Suprapubic skin (tissue), 4 donors: ENCODE measurements at places on chromosomes 1 and 21.

- DNase-seq: peak; percentile 56
These were observed 2.6 kb upstream of the MYOG start for GRCh38 chr1:203088441-203088840.

- no peak for DNase-seq
These were observed at the start of gene DNMT3L for GRCh38 chr21:44261675-44262295. Gene DNMT3L, minus strand, starts transcription at chr21:44261897. Its CDS starts 638 bp downstream, at chr21:44261259.

DNA sequence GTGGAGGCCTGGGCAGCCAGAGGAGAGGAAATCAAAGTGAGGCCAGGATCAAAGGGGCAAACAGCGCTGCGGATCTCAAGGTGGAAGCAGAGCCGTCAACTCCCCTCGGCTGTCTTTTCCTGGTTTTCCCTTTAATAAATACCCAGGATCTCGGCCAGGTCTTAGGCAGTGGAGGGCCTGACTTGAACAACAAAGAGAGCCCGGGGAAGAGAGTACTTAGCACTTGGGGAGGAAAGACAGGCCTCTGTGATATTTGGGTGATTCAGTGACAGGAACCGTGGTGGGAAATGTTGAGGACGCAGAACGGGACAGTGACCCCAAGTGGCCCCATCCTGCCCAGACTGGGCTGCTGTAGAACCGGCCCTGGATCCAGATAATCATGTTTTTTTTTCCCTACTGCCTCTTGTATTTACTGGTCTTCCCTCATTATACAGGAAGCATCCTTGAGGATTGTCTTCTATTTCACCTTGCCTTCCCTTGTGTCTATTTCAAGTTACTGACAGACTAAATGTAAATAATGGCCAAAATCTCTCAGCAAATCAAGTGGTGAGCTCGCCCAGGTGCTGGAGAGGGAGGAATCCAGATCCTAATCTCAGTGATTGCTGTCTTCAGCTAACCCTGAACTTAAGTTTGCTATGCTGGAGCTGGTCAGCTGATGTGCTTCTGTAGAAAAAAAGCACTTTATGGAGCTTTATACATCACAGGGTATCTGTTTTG is 2.8 kb upstream of the MIXL1 start:
- no peak for DNase-seq

- no peak for DNase-seq
These were observed 252 bp downstream of the SDC3 start for GRCh38 chr1:30908316-30908695.

DNA sequence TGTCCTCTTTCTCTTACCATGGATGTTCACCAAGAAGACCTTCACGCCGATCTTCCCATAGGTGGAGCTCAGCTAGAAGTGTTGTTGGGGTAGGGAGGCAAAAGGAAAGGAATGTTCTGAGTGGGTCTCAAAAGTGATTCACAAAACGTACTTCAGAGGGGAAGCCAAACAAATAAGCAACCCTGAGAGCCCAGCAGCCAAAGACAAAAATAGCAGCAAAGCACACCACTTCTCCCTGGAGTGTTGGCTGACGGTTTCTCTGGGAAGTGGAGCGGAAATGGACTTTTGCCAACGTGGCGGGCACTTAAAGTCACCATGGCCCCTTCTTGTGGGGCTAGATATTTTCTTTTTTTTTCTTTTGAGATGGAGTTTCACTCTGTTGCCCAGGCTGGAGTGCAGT is 23.1 kb downstream of the SLC26A9 start:
- DNase-seq: peak; percentile 29

DNA sequence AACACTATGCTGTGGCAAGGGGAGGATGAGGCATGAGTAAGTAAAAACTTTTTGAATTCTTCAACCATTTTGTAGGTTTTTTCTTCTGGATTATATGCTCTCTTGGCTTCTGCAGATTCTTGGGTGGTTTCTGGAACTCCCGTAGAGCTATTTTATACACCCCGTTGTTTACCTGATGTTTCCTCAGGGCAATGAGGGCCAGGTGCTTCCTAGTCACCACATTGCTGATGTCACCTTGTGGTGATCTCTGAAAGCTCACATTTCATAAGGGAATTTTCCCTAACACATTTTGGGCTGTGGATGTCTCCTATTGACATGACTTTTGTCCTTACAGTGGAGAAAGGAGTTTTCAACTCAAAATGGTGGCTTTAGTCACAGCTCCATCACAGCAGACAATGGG is 356.6 kb downstream of the PLA2G4A start:
- DNase-seq: no peak

- DNase-seq: no peak
These were observed 58.2 kb downstream of the WLS start for GRCh38 chr1:68173936-68174737.

GRCh38 chr1:204219971-204220616 is 6.3 kb upstream of the GOLT1A start:
- no peak for DNase-seq

- no peak for DNase-seq
These were observed 175.0 kb upstream of the COL11A1 start for GRCh38 chr1:103283371-103283770.

DNA sequence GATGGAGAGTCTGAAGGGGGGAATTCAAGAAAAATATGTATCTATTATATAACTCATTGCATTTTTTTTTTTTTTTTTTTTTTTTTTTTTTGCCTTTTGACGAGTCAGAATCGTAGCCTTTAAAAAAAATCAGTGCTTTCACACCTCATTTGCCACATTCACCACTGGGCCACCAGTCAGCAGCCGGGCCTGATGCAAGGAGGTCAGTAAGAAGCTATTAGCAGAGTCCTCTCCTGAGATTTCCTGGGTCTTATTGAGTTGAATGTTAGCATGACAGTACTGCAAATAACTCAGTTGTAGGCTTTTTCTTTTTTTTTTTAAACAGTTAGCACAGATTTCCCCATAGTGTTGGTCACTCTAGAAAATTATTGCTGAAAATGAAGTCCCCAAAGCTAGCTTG is 139.8 kb downstream of the SPATA17 start:
- DNase-seq: no peak

- DNase-seq: no peak
These were observed 66.1 kb downstream of the FASLG start for GRCh38 chr1:172724765-172725613.

GRCh38 chr1:160814856-160815255 is 18.9 kb downstream of the LY9 start:
- no peak for DNase-seq

DNA sequence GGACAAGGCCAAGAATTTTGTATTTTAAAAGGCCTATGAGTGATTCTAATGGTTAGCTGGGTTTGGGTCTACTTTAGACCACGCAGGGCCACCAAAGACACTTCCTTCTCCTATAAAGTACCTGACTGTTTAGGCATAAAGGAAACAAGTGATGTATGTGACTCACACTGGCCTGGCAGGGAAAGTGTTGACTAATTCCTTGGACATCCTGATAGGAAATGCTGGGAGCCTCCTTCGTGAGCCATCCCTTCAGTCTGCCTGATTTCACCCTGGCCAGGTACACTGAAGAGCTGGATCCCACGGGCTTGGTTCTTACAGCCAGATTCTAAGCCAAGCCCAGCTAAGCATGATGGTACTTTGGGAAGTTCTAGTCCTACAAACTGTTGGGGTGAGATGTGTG is 100.5 kb upstream of the HMGB4 start:
- DNase-seq: no peak

GRCh38 chr1:48947761-48948537 is 171.3 kb upstream of the BEND5 start:
- DNase-seq: no peak

DNA sequence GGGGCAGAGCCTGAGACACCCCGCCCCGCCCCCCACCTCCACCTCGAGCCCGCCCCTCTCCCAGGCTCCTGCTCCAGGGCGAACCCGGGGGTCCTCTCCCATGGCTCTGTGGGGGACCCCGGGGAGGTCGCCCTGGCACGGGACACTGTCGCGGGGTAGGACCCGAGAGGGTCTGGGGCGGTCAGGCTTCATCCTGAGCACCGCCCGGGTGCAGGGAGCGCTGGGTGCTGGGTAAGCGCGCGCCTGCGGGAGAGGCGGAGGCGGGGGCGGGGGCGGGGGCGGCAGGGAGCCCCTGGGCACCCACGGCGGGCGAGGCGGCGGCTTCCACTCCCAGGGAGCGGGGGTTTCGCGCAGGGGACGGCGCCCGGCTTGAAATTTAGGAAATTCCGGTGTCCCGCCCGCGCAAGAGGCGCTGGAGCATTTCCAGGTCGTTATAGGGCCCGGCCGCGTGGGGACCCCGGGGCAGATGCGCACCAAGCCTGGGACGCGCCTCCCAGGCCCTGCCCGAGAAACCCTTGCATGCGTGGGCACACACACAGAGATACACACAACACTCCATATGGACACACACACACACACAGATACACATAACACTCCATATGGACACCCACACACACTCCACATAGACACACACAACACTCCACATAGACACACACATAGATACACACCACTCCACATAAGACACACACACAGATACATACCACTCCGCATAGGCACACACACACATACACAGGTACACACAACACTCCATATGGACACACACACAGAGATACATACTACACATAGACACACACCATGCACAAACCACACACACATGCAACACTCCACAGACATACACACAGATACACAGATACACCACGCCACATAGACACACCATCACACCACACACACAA is 48.7 kb upstream of the SLC19A1 start:
- DNase-seq: peak; percentile 63

DNA sequence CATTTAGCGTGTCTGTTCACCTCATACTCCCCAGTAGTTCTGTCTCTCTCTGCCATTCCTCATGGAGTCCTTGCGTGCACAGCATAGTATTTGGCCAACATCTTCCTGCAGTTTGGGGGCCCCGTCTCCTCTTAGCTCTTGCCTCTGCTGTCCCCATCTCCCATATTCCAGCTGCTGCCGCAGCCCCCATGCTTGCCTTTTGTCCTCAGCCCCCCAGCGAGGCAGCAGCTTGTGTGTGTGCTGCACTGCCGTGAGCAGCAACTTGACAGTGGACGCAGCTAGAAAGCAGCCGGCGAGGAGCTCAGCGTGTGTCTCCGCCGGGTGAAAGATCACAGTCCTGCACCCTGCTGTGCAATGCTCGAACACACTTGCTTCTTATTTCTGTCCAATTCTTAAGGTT is 164.2 kb upstream of the COL6A1 start:
- no peak for DNase-seq

DNA sequence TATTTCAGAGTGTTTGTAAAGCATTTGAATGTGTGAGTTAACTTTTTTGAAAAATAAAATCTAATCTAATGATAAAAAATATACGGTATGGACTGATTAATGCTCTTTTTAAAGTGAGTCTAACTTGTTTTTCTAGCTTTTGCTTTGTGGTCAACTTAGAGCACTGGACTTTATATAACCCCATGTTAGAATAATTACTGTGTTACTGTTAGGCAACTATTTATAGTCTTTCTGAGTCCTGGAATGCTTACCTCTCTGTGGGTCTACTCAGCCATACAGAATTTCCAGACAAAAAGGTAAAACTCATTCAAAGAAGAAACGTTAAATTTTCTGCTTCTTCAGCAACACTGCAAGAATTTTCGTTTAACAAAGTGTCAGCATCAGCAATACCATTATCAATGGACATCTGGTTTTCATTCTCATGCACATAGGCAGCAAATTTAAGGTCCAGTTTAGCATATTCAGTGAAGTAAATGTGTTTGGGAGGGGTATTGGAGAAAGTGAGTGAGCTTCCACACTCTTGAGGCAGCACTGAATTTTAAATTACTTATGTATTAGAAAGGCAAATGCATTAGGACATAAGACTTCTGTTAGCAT is 664.7 kb upstream of the NEGR1 start:
- DNase-seq: no peak

DNA sequence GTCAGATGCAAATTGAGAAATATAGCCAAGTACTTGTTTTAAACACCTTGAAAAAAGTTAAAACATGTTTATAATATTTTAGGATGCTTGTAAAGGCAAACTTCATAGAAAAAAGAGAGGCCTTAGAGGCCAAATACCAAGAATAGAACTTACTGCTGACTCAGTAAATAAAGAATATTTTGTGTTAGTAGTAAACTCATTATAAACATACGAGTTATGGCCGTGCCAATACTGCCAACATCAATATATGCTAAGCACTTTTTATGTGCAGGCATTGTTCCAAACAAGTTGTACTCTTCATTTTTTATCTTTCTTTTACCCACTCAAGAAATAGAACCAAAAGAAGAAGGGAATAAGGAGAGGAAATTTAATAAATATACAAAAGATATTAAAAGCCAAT is 705.9 kb upstream of the NCAM2 start:
- no peak for DNase-seq

GRCh38 chr1:23562137-23562876 is 3.0 kb upstream of the ID3 start:
- DNase-seq: peak; percentile 98

GRCh38 chr1:230306169-230306568 is 120.0 kb downstream of the PGBD5 start:
- DNase-seq: peak; percentile 15

- no peak for DNase-seq
These were observed 108.2 kb downstream of the UCHL5 start for GRCh38 chr1:192950926-192951325.

- DNase-seq: no peak
These were observed 762.5 kb upstream of the TPTE start for GRCh38 chr21:9758888-9759287.

GRCh38 chr1:92291372-92291999 is 7.3 kb downstream of the GLMN start:
- no peak for DNase-seq

GRCh38 chr1:95071539-95071938 is 1.2 kb downstream of the ALG14 start:
- no peak for DNase-seq

GRCh38 chr21:26447932-26448475 is 125.1 kb downstream of the CYYR1 start:
- DNase-seq: no peak

DNA sequence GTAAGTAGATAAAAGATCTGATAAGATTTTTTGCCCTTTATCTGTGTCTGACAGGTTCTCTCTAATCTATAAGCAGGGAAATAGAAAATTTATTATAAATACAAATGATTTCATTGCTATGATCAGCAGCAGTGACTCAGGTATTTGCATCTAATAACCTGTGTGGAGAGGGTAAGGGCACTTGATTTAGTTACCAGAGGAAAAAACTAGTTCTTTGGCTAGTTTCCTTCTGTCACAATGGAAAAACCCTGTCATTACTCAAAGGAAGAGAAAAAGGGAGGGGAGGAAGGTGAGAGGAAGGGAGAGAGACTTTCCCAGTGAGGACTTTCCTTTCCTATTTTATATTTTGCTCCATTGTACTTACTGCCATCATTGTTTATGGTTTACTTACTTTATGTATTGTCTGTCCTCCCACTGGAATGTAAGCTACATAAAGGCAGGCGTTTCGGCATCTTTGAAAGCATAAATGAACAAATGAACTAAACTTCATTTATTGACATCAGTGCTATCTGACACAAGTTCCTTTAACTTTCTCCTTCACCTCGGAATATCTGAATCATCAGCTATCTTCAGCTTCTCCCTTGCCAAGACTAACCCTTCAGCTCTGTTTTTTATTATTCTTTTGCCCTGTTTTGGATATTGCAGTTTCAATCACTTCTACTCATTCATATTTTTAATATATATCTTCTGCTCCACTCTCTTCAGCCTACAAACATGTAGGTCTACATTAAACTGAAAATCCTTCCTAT is 34.9 kb downstream of the WDR3 start:
- DNase-seq: no peak
